ENCODE measurements at places on chromosomes 2 and 18.

- no peak for DNase-seq
These were observed 656.0 kb upstream of the CELF4 start for GRCh38 chr18:38221476-38222100.

- no peak for DNase-seq
These were observed 868 bp upstream of the PKDCC start for GRCh38 chr2:42046819-42047487.

GRCh38 chr2:63399156-63399555 is 189.1 kb downstream of the WDPCP start:
- DNase-seq = no peak

- no peak for DNase-seq
These were observed 34.4 kb downstream of the TEX51 start for GRCh38 chr2:126932966-126933710.

DNA sequence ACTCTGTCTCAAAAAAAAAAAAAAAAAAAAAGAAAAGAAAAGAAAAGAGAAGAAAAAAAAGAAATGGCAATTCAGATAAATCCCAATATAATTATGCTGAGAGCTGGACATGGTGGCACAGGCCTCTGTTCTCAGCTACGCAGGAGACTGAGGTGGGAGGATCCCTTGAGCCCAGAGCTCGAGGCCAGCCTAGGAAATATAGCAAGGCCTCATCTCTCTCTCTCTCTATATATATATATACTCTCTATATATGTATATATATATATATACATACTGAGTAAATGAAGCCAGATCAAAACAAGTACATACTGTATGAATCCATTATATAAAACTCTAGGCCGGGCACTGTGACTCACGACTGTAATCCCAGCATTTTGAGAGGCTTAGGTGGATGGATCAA is 30.6 kb upstream of the MYCN start:
- DNase-seq = no peak

GRCh38 chr2:201021914-201022313 is 49.6 kb downstream of the HYCC2 start:
- no peak for DNase-seq

GRCh38 chr2:177254433-177255226 is 9.9 kb downstream of the NFE2L2 start:
- DNase-seq = peak; percentile 36

- no peak for DNase-seq
These were observed 90.0 kb downstream of the TRIB2 start for GRCh38 chr2:12806549-12807242.

DNA sequence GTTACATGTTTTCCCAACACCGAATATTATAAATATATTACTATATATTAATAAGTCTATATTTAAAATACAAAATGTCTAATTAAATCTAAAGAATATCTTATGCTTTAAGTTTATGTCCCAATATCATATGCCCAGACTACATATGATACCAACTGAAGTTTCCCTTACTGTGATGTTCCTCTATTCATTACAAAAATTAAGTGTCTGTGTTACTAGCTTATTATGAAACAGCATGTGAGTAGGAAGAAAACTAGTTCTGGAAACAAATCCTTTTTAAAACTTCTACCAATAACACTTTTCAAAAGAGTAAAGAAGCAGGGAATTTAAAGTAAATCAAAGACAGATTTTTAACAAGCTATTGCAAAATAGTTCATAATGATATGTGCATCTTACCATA is 17.8 kb downstream of the HNRNPLL start:
- no peak for DNase-seq

- DNase-seq = no peak
These were observed 15.7 kb downstream of the KIAA2012 start for GRCh38 chr2:202088777-202089176.

GRCh38 chr2:223865907-223866508 is 28.6 kb upstream of the AP1S3 start:
- DNase-seq = no peak

- no peak for DNase-seq
These were observed 27.5 kb downstream of the ARL4C start for GRCh38 chr2:234469251-234469845.

- DNase-seq = peak; percentile 42
These were observed 74.7 kb upstream of the KCNJ3 start for GRCh38 chr2:154623819-154624218.

- DNase-seq = no peak
These were observed 65.1 kb upstream of the SLC25A52 start for GRCh38 chr18:31825772-31826171.

- no peak for DNase-seq
These were observed 286.0 kb downstream of the LPIN1 start for GRCh38 chr2:12032398-12032797.

DNA sequence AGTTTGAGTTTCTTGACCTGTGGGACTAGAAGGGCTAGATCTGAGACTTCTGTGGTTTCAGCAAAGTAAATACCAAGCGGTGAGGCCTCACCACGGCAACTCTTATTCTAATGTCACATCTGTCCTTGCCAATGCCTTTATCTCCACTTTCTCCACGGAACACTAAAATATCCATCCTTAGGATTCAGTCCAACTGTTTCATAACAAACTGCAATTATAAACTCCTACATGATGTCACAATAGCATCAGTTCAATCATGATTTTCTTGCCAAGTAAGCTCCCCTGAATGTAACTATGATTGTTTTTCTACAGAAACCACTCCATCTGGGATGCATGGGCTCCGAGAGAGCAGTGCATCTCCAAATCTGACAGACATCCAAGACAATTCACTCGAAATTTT is 79.6 kb downstream of the LRATD1 start:
- DNase-seq = no peak

DNA sequence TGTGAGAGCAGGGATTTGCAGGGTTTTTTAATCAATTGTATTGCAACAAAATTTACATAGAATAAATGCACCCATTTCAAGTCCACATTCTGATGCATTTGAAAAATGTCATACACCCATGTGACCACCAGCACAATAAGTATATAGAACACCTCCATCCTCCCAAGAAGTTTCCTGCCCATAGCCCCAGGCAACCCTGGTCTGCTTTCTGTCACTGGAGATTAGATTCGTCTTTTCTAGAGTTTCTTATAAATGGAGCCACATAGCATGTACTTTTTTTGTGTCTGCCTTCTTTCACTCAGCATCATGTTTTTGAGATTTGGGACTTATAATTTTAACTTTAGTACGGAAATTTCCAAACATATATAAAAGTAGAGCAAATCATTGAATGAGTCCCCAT is 127.2 kb upstream of the EPAS1 start:
- no peak for DNase-seq

GRCh38 chr2:1862608-1863280 is 118.4 kb upstream of the PXDN start:
- DNase-seq = no peak

DNA sequence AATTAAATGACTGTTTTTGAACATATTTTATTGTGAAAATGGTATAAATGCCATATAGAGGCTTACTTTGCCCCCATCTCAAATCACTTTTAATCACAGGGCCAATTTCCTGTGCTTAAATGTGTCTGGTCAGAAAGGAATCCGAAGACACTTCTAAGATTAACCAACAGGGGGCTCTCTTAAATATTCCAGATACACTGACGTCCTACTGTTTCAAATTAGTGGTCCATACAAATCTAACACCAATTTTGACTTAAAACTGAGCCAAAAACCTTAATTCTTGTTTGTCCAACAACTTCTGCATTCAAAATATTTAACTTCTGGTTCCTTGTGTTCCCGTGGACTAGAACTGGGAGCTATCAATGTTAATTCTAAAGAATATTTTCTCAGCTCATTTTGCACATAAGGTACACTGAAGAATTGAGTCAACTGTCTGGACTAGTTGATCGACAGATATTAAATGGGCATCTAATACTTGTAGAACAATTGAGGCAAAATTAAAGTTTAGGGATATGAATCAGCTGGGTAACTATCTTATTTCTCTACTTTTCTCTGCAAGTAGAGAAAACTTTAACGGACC is 557.5 kb downstream of the ARHGAP15 start:
- DNase-seq = no peak

- DNase-seq = no peak
These were observed 463.7 kb downstream of the CDH2 start for GRCh38 chr18:27713037-27713737.

DNA sequence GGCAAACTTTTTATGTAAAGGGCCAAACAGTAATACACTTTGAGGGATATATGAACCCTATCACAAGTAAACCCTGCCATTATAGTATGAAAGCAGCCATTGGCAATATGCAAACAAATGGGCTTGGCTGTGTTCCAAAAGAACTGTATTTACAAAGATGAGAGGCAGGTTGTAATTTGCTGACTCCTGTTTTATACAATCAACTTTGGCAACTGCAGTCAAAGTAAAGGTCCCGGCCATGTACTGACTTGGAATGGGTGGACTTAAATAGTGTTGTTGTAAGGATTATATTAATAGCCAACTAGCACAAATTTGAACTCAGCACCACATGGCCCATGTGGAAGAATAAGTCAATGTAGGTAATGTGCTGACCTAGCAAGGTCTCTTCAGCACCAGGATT is 223.4 kb downstream of the WDPCP start:
- no peak for DNase-seq

DNA sequence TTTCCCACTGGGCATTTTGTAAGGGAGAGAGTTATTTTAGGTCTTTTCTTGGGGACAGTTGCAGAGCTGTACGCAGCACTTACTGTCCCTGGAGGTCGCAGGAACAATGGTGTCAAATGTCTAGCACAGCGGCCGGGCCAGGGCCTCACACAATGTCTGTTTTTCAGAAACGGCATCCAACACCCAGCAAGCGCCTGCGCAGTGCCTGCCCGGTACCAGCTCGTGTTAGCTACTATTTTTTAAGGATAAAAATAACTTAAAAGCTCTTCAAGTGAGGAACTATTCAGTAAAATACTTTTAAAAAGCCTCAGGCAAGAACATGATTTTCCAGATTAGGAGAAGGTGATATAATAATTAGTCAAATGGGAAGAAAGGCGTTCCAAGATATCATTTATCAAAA is 90.0 kb downstream of the MBP start:
- DNase-seq = no peak

DNA sequence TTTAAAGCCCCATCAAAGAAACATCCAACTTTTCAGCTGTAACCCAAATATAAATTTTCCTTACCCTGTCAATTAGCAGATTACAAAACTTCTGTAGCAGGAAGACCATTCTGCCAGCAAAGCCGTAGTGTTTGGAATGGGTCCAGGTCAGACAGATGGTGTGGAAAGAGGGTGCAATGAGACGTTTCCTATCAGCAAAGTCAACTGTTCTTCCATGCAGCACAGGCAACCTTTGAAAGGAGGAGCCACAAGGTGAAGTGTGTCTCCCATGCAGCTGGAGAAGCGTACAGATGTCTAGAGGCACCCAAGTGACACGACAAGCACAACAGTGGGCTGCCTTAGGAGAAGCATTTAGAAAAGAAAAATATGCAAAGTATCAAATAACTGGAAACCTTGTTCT is 83.7 kb downstream of the SP3 start:
- DNase-seq = no peak

- DNase-seq = no peak
These were observed 340.2 kb downstream of the CMPK2 start for GRCh38 chr2:6525475-6525964.

DNA sequence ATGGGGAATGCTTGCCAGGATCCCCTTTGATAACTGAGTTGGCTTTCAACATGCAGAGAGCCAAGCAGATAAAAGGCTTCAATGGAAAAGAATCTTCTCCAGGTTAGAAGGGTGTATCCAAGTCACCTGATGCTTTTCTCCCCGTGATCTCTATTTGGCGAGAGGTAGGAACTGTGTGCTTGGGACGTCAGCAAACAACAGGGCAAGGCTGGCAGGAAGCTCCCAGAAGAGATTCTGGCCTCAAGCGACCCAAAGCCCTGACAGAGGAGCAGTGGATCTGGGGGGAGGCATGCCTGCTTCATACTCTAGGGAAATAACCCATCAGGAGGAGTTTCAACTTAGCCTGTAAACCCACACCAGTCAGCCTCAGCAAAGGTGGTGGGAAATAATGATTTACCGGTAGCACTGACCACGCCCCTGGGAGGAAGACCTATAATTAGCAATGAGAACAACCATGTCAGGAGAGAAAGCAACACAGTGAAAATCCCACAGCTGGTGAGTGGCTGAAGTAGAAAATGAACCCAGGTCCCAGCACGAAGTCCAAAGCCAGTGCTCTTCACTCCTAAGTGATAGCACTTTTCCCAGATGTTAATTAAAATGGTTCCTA is 76.3 kb upstream of the SEC11C start:
- DNase-seq = peak; percentile 24

DNA sequence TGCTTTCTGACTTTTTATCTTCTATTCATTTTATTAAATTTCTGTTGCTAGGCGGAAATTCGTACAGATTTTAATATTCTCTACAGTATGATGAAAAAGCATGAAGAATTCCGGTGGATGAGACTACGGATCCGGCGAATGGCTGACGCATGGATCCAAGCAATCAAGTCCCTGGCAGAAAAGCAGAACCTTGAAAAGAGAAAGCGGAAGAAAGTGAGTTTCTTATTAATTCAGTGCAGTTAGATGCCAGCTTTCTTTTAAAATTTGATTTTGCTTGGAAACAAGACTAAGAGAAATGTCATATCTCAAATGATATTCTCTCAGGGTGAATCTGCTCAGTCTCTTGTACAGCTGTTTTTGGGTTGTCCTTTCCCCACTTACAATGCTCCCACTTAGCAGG is 84.3 kb downstream of the MGAT5 start:
- DNase-seq = no peak

DNA sequence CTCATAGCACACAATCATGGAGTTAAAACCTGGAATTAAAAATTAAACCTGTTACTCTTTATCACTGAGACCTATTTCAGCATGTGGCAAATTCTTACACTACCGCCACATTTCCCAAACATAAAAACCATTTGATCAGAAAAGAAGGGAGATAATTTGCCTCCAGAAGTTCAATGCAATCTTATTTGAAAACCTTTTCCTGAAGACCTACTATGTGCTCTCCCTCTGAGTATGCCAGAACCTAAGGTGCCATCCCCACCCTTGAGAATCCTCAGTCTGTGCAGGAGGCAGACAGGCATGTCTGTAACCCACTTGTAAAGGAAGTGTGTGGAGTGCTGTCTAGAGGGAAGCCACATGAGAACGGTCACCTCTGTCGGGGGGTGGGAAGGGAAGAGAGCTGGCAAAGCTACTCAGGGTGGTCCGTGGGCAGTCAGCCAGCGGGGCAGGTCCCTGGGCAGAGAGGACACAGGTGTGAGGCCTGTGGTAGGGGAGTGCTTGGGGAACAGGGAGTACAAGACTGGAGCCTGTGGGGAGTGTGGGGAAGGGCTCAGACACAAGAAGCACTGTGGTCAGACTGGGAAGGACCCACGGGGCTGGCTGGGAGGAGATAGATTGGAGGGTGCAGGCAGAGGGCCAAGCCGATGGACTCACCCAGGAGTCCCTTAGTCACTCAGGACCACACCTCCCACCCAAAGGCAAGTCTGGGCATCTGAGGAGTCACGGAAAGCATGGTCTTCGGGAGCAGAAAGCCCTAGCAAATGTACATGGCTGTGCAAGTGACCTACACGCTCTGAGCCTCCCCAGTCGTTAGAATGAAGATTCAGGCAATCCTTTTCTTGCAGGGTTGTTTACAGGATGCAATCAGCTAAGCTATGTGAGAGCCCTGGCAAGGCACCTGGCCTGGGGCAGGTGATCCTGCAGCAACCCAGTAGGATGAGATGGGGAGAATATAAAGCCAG is 22.8 kb downstream of the CRACDL start:
- no peak for DNase-seq

- no peak for DNase-seq
These were observed 26.4 kb downstream of the VRK2 start for GRCh38 chr2:58073008-58073407.

Data from mucosa of gallbladder (tissue), 1 donor.